Thyroid gland (tissue), 4 donors: ENCODE measurements at places on chromosomes 2 and 18. TPM values are rescaled to one million over a fixed set of nuclear protein-coding genes. Genes with fewer than 3 reads are reported as not detected.
A peak's percentile ranks its signal among the peaks of the same experiment; 100 is the strongest.

The SERPINB8 gene
- 4.6 TPM for total RNA-seq

The ICOS gene
- 1.0 TPM for total RNA-seq

The MARCHF4 gene
- total RNA-seq: not detected

- H3K27ac ChIP-seq: no peak overlapping the region
- no peak for DNase-seq
- no peaks in the 10 kb centered on the region for H3K4me1 ChIP-seq
- H3K36me3 ChIP-seq: no peaks in the 10 kb centered on the region
- no peak overlapping the region for H3K4me3 ChIP-seq
- H3K27me3 ChIP-seq: no peaks in the 10 kb centered on the region
Measured at GRCh38 chr2:52500561-52500960, 1267.0 kb upstream of the CHAC2 start.

GRCh38 chr2:88813612-88814011, 122.1 kb downstream of the RPIA start:
- H3K27me3 ChIP-seq: no peaks in the 10 kb centered on the region
- no peaks in the 10 kb centered on the region for H3K36me3 ChIP-seq
- no peak overlapping the region for H3K27ac ChIP-seq
- DNase-seq: no peak
- H3K4me1 ChIP-seq: no peaks in the 10 kb centered on the region

- no peaks in the 10 kb centered on the region for H3K36me3 ChIP-seq
- DNase-seq: no peak
- no peak overlapping the region for H3K4me3 ChIP-seq
Measured at GRCh38 chr2:173792166-173792565, 173.0 kb downstream of the SP3 start.

DNA sequence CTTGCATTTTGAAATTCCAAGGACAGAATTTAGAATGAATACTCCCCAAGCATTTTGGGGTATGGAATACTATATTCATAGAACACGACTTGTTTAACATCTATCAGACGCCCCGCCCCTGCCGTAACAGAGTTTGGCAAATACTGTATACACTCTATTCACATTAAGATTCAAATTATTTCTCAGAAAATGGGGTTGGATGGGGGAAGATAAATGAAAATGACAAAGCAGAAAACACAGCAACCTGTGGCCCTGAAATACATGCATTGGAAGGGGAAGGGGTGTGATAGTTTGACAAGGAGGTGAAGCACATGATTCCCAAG, 634.6 kb upstream of the SLC39A10 start:
- no peak for DNase-seq
- no peaks in the 10 kb centered on the region for H3K4me1 ChIP-seq
- no peak overlapping the region for H3K27ac ChIP-seq
- no peaks in the 10 kb centered on the region for H3K36me3 ChIP-seq
- H3K27me3 ChIP-seq: no peaks in the 10 kb centered on the region

DNA sequence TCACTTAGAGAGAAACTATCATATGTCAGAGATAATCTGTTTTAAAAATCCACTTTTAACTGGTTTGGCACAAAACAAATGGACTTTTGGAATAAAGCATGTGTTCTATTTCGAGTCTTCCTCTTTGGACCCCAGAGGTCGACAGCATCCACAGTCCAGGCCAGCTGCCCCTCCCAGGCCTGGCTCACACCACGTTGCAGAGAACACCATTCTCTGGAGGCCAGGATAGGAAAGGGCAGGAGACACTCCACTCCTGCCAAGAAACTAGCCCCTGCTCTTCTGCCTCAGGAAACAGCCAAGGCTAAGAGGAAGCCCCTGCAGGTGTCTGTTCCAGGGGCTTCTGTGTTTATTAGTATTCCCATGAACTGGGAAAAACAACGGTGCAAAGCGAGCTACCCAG, 456.6 kb upstream of the ID2 start:
- no peak for DNase-seq
- H3K27me3 ChIP-seq: no peaks in the 10 kb centered on the region
- H3K27ac ChIP-seq: no peak overlapping the region
- H3K36me3 ChIP-seq: no peaks in the 10 kb centered on the region
- no peak overlapping the region for H3K4me3 ChIP-seq

DNA sequence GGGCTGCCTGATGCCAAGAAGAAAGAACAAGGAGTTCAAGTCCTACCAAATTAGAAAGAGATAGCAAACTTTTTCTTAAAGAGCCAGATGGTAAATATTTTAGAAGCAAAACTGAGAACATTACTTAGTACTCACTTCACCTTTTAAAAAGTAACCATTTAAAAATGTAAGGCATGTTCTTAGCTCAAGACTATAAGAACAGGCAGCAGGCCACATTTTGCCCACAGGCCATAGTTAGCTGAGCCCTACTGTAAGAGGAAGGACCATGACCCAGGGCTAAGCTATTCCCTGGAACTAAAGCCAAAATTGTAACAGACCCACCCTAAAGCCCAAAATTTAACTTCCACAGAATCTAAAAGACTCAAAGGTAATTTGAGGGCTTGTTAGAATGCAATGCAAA, 31.3 kb downstream of the USP40 start:
- H3K36me3 ChIP-seq: no peaks in the 10 kb centered on the region
- no peaks in the 10 kb centered on the region for H3K27me3 ChIP-seq
- H3K4me3 ChIP-seq: no peak overlapping the region
- no peak for DNase-seq
- H3K27ac ChIP-seq: no peak overlapping the region

DNA sequence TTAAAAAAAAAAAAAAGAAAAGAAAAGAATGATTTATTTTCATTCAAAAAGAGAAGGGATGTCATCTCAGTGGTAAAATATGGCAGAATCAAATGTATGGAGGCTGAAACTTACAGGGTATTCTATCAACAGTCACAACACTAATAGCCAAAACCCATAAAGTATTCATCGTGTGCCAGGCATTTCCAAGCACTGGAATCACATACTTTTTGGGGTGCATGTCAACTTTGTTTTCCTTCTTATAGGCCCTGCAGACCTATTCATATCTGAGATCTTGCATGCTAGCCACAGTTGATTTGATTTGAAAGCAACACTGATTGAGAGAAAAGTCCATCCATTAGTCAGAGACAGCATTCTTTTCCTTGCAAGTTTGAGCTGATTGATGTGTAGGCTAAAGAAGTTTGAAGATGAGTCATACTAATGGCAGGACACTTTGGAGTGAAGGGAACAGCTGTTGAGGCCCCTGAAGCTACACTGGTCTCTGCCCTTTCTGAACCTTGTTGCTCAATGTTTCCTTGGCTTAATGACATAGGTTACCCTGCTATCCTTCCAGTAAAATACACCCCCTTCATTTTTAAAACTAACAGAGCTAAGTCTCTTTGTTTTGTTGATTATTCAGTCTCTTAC, 22.0 kb downstream of the KATNAL2 start:
- H3K27ac ChIP-seq: no peak overlapping the region
- H3K4me3 ChIP-seq: no peak overlapping the region
- H3K36me3 ChIP-seq: no peaks in the 10 kb centered on the region

GRCh38 chr18:8787794-8788193, 82.4 kb downstream of the MTCL1 start:
- H3K27ac ChIP-seq: no peak overlapping the region
- H3K36me3 ChIP-seq: no peaks in the 10 kb centered on the region
- H3K4me1 ChIP-seq: peaks cover 10% of the 10 kb centered on the region

GRCh38 chr2:29580223-29580622, 341.2 kb downstream of the ALK start:
- H3K27me3 ChIP-seq: no peaks in the 10 kb centered on the region
- no peak overlapping the region for H3K4me3 ChIP-seq
- no peaks in the 10 kb centered on the region for H3K36me3 ChIP-seq
- H3K27ac ChIP-seq: no peak overlapping the region

DNA sequence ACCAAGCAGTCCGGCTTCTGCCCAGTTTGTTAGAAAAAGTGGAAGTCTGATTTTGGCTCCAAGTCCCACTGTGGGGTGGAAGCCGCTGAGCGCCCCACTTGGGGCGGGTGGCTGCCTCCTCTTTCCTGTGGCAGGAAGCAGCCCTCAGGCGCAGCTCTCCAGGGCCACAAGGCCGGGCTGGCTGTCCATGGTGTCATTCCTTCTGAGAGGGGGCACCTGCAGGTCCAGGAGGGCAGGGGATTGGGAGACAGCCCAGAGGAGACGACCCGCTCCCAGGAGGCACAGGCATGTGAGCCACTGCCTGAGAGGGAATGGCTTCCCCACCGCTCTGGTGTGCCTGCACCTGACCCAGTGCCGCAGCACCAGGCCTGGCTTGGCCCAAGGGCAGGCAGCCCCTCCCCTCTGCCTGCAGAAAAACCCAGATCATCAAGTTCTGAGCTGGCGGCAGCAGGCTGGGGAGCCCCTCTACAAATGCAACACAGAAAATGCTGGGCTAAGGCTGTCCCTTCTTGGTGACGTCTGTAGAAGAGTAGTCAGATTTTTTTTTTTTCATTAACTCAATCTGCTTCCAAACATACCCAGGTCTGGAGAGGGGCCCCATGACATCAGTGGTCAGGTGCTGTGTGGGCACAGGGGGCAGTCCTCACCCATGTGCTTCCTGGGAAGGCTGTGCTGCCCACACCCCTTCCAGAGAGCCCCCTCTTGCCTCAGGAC, 38.4 kb downstream of the HS6ST1 start:
- H3K27me3 ChIP-seq: no peaks in the 10 kb centered on the region
- no peak overlapping the region for H3K4me3 ChIP-seq
- no peak for DNase-seq
- H3K4me1 ChIP-seq: peaks cover 41% of the 10 kb centered on the region
- no peak overlapping the region for H3K27ac ChIP-seq
- peaks cover 3% of the 10 kb centered on the region for H3K36me3 ChIP-seq

DNA sequence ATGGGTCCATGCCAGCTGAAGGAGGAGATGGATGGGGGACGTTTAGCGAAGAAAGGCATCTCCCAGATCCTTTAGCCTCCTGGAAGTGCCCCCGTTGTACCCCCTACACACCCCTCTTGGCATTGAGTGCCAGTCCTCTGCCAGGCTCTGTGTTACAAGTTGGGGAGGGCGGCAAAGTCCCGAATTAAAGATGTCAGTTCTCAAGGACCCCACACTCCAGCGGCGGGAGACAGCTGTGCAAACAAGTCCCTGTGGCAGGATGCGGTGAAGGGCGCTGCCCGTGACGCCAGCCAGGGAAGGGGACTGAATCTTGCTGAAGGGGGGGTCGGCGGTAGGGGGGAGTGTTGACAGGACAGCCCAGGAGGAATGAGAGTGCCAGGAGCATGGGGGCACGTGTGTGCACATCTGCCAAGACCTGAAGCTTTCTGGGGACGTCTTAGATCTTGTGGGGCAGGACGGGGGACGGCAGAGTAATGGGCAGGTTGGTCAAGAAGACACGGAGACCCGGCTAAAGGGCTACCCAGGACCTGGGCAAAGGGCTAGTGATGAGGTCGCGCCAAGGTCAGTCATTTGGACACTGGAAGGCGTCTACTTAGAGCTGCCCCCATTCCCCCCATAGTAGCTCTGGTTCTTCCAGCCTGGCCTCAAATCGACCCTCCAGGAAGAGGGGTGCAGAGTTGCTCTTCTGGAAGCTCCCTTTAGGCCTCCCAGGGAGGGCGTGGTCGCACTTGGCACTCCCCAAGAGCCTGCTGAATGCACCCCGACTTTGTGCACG, 2.8 kb upstream of the CTDSP1 start:
- H3K36me3 ChIP-seq: peaks cover 12% of the 10 kb centered on the region
- peak overlapping the region; percentile 99 for H3K27ac ChIP-seq
- peak overlapping the region; percentile 88 for H3K4me3 ChIP-seq
- H3K4me1 ChIP-seq: peaks cover 33% of the 10 kb centered on the region
- H3K27me3 ChIP-seq: no peaks in the 10 kb centered on the region
- DNase-seq: peak; percentile 82

DNA sequence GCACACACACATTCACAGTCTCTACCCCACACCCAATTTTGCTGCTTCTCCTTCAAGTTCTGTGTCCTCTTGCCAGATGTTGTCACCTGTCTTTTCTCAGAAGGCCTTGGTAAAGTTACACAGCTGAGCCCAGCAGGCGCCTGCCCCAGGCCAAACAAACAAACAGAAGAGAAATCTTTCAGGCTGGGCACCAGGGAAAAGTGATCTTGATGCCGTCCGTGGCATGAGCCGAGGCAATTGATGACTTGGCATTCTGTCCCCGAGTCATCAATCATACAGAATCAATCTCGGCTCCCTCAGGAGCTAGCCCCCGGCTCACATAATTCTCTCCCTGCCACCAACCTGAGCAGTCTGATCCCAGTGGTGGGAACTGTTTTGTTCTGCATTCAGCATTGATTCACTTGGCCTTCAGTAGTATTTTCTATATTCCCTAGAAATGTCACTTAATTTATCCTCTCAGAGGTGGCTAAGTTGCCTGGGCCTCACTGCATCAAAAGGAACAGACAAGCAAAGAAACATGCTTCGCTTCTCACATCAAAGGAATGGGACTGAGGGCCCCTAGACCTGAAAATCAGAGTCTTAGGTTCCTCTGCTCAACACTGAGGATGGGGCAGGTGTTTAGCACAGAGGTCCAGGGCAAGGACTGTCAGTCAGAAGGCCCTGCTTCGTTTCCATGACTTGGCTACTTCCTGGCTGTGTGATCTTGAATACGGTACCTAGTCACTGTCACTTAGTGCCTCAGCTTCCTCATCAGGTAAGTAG, 278.8 kb upstream of the CELF4 start:
- no peak for DNase-seq
- H3K27ac ChIP-seq: no peak overlapping the region
- no peaks in the 10 kb centered on the region for H3K4me1 ChIP-seq
- H3K4me3 ChIP-seq: no peak overlapping the region
- no peaks in the 10 kb centered on the region for H3K36me3 ChIP-seq

GRCh38 chr2:216658757-216659156, 25.5 kb downstream of the IGFBP2 start:
- no peak overlapping the region for H3K4me3 ChIP-seq
- H3K27me3 ChIP-seq: no peaks in the 10 kb centered on the region
- DNase-seq: no peak
- no peaks in the 10 kb centered on the region for H3K36me3 ChIP-seq

GRCh38 chr18:61950371-61950770, 57.6 kb upstream of the RNF152 start:
- H3K36me3 ChIP-seq: no peaks in the 10 kb centered on the region
- H3K4me1 ChIP-seq: no peaks in the 10 kb centered on the region
- H3K4me3 ChIP-seq: no peak overlapping the region
- H3K27ac ChIP-seq: no peak overlapping the region
- no peak for DNase-seq

DNA sequence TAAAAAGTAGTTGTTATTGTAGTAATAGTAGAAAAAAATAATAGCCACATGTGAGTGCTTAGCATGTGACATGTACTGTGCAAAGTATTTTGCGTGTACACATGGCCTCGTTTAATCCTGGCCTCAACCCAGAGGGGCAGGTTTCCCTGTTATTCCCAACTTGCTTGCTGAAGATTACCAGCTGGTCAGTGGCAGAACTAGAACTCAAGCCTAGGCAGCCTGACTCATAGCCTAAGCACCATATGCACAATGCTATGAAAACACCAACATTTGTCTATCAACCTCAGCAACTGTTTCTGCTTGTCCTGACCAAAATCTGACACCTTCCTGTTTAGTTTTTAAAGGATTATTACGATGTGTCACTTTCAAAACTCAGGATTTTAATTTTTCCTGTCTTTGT, 234.9 kb upstream of the SMAD7 start:
- no peaks in the 10 kb centered on the region for H3K36me3 ChIP-seq
- H3K4me1 ChIP-seq: no peaks in the 10 kb centered on the region
- DNase-seq: no peak

GRCh38 chr2:231573096-231573495, 19.6 kb upstream of the TEX44 start:
- H3K4me3 ChIP-seq: no peak overlapping the region
- H3K36me3 ChIP-seq: no peaks in the 10 kb centered on the region
- H3K4me1 ChIP-seq: no peaks in the 10 kb centered on the region

GRCh38 chr2:104250635-104251034, 603.3 kb upstream of the POU3F3 start:
- no peaks in the 10 kb centered on the region for H3K27me3 ChIP-seq
- no peak overlapping the region for H3K4me3 ChIP-seq
- no peaks in the 10 kb centered on the region for H3K36me3 ChIP-seq
- no peak for DNase-seq
- no peaks in the 10 kb centered on the region for H3K4me1 ChIP-seq
- no peak overlapping the region for H3K27ac ChIP-seq
